ENCODE measurements at places on chromosomes 3 and 15.

GRCh38 chr3:161203485-161204098 is 17.5 kb upstream of the NMD3 start:
- no peak for DNase-seq

GRCh38 chr3:143885780-143886427 is 37.6 kb upstream of the SLC9A9 start:
- DNase-seq, result peak; percentile 47

GRCh38 chr15:71219645-71220044 is 104.4 kb downstream of the THSD4 start:
- no peak for DNase-seq

DNA sequence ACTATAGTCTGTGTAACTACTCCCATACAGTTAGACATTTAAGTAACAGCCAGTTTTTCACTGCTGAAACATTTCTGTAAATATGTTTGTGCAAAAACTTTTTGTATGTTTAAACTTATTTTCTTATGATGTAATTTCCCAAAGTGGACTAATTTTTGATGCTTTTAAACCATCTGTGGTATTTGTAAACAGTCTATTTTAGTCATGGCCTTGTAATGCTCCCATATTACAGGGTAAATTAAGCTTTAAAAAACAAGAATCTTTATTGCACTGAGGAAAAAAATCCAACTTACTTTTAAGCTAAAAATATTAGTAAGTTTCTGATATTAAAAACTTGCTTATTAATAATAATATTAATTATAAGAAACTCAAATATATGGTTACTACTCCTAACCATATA is 13.5 kb downstream of the CCDC14 start:
- DNase-seq, result no peak

GRCh38 chr3:150588027-150588830 is 14.9 kb upstream of the SELENOT start:
- DNase-seq, result peak; percentile 13
